ENCODE measurements at places on chromosomes 2 and 18. TPM values are rescaled to one million over a fixed set of nuclear protein-coding genes. Genes with fewer than 3 reads are reported as not detected.

SERPINB13 gene
- total RNA-seq: not detected

SLC40A1 gene
- total RNA-seq: 5.8 TPM

GAD1 gene
- 5.6 TPM for total RNA-seq

RAX gene
- not detected for total RNA-seq

FAM124B gene
- total RNA-seq: not detected
